ENCODE measurements at places on chromosomes 7 and 10. TPM values are rescaled to one million over a fixed set of nuclear protein-coding genes. Genes with fewer than 3 reads are reported as not detected.

The ITPRID1 gene
- total RNA-seq, result not detected

- no peak for DNase-seq
Measured at GRCh38 chr10:99858849-99859248, 76.4 kb downstream of the ABCC2 start.

GRCh38 chr7:19000410-19000809 is 117.0 kb downstream of the TWIST1 start:
- no peak for DNase-seq

The ANXA8L1 gene
- 1.2 TPM for total RNA-seq

- DNase-seq, result no peak
Measured at GRCh38 chr7:135664046-135664589, 1.8 kb downstream of the STMP1 start.

The ANKRD61 gene
- 0.20 TPM for total RNA-seq

GRCh38 chr7:137633133-137633532 is 213.6 kb downstream of the DGKI start:
- no peak for DNase-seq

DNA sequence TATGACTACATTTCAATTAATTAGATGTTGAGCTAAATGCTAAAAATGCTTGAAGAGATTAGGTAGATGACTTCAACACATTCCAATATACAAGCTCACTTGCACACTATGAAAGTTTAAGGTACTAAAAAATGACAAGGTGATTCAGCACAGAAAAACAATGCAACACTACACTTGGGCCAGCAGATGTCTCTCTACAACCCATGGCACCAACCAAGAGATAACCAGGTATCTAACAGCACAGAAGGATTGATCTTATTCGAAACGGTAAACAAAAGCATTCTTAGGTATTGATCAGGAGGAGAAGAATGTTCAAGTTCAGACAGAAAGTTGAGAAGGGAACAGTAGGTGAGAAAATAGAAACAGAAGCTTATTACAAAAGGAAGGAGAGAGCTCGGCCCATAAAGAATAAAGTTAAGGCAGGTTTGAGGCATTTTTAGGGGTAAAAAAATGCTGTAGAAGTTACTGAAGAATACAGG is 248.2 kb upstream of the KLF14 start:
- no peak for DNase-seq

The ZPBP gene
- total RNA-seq, result not detected

The IGFBP3 gene
- total RNA-seq, result 46.0 TPM

The EFCAB10 gene
- not detected for total RNA-seq

GRCh38 chr10:66931340-66931948 is 5.6 kb downstream of the LRRTM3 start:
- DNase-seq, result no peak

The PIP gene
- not detected for total RNA-seq

The NODAL gene
- total RNA-seq, result not detected

GRCh38 chr10:52908478-52908877 is 135.9 kb upstream of the MBL2 start:
- DNase-seq, result no peak

- peak; percentile 92 for DNase-seq
Measured at GRCh38 chr7:151059367-151060112, at the start of gene SLC4A2. TSS of gene SLC4A2 (plus strand) at chr7:151059589. CDS start at chr7:151061988, 2,399 bp downstream.

DNA sequence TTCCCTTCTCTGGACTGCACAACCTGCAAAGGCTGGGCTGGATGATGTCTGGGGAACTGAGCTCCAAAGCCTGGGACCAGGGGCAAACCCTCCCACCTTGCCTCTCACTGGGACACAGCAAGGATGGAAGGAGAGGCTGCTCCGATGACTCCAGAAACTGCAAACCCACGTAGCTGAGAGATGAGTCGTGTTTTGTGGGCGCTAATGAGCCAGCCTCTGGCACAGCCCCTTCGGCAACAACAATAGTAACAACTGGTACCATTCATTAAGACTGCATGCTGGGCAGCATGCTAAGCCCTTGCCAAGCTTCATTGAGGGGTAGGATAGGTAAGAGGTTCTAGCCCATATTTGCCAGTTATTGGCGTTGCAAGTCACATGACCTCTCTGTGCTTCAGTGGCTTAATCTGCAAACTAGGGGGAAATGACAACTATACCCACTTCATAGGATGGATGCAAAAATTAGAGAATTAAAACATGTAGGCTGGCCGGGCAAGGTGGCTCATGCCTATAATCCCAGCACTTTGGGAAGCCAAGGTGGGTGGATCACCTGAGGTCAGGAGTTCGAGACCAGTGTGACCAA is 145.9 kb downstream of the SH3PXD2A start:
- DNase-seq, result no peak

- DNase-seq, result no peak
Measured at GRCh38 chr10:103467406-103467805, 8.7 kb upstream of the CALHM1 start.

The SP4 gene
- 5.8 TPM for total RNA-seq

GRCh38 chr7:83976302-83976701 is 218.3 kb downstream of the SEMA3A start:
- no peak for DNase-seq

The ACSL5 gene
- total RNA-seq, result 6.3 TPM

DNA sequence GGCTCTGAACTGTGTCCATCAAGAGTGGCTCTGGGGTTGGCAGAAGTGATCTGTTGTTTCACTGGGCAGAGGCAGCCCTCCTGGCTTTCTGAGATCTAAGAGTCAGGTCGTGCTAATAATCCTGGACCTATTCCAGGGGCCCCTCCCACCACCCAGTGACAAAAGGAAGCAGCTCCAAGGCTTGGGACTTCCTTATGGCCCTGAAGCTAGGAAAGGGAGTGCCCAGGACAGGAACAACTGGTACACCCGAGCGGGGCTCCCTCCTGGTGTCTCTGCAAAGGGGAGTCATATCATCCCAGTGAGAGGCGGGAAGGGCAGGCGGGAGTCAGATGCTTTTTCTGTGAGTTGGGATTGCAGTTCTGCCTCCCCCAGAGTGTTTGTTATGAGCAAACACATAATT is 32.3 kb downstream of the RPS24 start:
- DNase-seq, result no peak

DNA sequence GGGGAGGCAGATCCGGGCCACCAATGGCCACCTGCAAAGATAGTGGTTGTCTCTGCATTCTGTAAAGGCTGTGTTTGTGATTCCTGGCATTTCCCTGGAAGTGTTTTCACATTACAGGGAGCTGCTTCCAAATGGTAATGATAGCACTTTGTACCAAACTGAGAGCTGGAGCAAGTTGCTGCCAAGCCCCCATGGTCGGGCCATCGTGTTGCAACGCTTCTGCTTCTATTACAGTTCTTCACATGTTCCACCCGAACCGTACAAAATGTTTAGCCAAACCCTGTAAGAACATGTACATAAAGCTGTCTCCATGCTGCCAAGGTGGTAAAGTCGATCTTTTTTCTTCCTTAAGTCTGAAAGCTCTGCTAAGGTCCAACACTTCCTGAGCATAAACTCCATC is 397.7 kb upstream of the NFE2L3 start:
- DNase-seq, result no peak

The URGCP gene
- 40.3 TPM for total RNA-seq

GRCh38 chr7:95766657-95767056 is 5.7 kb upstream of the DYNC1I1 start:
- no peak for DNase-seq

DNA sequence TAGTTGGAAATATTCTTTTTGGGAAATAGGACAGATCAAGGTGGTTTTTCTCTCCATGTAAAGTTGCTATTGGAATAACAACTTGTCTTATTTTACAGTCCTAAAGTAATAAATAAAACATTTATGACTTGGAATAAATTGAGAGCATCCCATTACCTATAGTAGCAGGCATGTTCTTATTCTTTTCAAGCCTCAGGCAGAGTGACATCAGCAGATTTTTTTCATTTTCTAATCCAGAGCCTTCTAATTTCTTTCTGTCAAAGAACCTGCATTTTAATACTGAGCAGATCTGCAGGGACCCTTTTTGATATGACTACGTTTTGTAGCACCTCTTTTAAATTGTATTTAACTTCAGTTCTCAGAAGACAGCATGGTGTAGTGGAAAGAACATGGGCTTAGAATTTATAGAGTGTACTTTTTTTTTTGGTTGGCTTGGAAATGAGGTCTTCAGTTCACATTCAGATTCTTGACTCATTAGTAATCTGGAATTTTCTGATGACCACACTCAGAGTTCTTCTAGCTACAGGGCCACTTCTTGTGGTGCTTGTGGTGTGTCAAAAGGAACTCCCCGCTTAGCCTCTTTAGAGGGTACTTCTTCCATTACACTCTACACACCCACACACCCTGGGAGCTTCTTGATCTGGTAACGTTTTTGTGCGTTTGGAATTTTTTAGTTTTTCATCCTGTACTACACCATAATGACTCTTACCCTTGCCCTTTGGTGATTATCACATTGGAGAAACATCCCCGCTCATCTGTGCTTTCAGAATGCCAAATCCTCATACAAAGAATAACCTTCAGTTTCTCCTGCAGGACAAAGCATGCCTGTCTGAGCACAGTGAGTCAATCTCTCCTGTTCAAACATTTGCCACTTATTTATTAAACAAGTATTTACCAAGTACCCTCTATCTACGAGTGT is 34.6 kb downstream of the AGK start:
- no peak for DNase-seq

GRCh38 chr10:29658984-29659965 is 24.5 kb upstream of the SVIL start:
- DNase-seq, result no peak
